Activated CD8-positive, alpha-beta T cell treated with anti-CD3 and anti-CD28 coated beads, Interleukin-2, amount 10 ng/mL, durations not matched to agents 7 days and 5 days (primary cell): ENCODE measurements at places on chromosomes 12 and 14. TPM values are rescaled to one million over a fixed set of nuclear protein-coding genes. Genes with fewer than 3 reads are reported as not detected.
A peak's percentile ranks its signal among the peaks of the same experiment; 100 is the strongest.

GRCh38 chr14:24921903-24922302, 128.0 kb downstream of the STXBP6 start:
- DNase-seq: no peak

GRCh38 chr14:93059917-93060545, 55.7 kb downstream of the ITPK1 start:
- peak; percentile 72 for DNase-seq

DNA sequence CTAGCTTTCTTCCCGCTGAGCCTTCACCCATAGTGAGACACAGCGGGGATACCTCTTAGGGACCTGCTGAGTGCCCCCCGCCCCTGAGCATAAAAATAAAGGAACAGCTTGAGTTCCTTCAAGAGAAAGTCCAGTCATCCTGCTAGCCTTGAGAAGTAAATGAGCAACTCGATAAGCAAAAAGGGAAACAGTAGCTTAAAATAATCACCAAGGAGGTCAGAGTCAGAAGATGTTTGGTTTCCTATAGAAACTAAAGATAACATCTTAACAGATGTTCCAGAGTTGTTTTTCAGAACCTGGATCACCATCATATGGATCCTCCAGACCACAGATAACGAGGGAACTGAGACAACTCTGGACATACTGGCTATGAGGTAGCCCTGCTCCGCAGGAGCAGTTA, 94.0 kb downstream of the BCAT1 start:
- no peak for DNase-seq

DNA sequence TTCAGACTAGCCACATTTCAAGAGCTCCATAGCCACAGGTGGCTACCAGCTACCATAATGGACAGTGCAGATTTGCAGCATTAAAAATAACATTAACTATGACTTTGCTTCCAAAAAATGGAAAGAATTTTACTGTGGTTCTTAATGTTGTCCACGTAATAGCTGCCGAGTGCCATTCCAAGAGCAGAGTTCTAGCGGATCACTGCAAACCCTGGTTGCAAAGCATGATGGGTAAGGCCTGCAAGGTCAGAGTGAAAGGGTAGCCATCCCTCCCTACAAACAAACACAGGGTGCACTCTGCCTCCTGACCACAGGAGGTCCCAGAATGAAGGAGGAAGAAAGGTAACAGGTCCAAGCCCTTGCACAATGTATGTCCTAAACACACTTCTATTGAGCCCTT, 157.6 kb downstream of the DPF3 start:
- DNase-seq: no peak

DNA sequence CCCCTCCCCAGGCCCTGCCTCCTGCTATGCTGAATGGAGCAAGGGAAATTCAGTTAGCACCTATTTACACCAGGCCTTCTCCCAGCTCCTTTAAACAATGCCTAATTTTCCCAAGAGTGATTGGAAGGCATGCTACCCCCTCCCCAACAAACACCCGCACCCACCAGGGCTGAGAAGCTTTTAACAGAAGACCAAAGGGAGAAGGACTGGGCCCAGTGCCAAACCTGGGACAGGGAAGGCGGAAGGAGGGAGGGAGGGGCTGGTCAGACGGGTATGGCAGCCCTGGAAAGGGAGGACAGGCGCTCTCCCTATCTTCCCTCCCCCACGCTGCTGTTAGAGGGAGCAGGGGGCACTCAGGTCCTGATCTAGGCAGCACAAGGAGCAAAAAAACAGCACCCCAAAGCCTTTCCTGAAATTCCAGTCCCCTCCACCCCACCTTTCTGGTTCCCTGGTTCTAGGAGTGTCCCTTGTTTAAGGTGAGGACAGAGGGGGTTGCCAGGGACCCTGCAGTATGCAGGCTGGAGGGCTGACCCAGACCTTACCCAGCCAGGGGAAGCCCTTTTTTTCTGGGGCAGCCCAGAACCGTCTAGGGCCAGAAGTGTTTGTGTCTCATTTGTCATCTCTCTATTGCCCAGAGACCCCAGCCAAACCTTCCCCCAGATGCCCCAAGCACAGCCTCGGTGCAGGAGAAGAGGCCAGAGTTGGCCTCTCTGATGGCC, 2.4 kb upstream of the KRT8 start:
- no peak for DNase-seq

DNA sequence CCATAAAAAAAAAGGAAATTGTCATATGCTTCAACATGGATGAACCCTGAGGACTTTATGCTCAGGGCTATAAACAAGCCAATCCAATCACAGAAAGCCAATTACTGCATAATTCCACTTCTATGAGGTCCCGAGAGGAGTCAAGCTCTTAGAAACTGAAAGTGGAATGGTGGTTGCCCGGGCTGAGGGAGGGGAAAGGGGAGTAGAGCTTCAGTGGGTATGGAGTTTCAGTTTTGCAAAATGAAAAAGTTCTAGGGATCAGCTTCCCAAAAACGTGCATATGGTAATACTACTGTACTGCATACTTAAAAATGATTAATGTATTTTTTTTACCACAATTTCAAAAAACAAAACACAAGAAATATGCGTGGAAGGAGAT, 52.0 kb downstream of the RNF34 start:
- no peak for DNase-seq

CNTN1 gene
- not detected for total RNA-seq

CGRRF1 gene
- 13.7 TPM for total RNA-seq

IRAK4 gene
- 32.9 TPM for total RNA-seq

EMP1 gene
- total RNA-seq: 7.6 TPM
